ENCODE measurements at places on chromosomes 1 and 21.

DNA sequence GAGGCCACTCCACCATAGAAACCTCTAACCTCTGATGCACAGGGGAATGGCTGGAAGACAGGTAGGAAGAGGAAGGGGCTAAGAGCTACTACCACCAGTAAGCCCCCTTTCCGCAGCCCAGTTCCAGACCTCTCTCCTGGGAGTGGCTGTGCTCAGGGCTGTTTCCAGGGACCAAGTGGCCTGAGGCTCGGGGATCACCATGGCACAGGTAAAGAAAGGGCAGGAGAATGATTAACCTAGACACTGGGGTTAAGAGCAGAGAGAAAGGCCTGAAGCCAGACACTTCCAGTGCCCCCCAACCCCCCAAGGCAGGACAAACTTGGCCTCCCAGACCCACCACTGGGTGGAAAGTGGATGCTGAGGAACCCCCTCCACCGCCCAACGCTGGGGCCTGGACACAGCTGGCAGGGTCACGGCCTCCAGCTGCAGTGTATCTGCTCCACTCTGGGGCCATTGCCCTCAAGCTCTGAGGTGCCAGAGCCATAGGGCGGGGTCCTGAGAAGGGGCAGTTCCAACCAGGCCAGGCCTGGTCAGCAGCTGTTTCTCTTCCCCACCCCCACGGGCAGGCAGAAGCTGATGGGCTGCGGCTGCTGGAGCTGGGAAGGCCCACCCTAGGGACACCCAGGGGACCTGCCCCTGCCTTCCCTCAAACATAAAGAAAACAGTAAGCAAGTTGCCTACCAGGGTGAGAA lies 2.6 kb downstream of the TAGLN2 start:
- no peak for DNase-seq

DNA sequence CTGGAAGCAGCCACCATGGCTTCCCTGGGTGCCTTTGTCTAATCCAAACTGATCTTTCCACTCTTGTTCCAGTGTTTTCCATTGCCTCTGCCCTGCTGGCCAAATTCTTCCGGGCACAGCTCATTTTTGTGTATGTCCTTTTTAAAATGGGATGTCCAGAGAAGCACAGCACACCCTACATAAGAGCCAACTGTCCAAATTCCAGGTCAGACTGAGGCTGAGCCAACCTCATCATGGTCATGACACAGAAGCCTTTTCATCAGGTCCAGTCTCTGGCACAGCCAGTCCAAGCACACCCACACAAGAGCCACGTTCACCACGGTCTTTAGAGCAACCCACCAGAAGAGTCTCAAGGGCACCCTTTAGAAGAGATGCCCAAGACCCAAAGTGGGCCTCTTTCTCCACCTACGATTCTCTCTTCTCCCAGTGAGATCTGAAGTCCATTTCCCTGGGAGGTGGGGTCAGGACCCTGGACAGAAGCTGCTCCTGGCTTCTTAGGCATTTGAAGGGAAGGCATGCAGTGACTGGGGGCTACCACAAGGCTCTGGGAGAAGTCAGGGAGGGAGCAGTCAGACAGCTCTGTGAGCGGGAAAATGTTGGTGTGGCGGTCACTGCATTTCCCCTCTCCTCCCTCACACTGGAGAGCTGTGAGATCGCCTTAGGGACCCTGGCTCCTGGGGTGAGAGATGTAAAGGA lies 53.2 kb downstream of the SYT2 start:
- DNase-seq = no peak

DNA sequence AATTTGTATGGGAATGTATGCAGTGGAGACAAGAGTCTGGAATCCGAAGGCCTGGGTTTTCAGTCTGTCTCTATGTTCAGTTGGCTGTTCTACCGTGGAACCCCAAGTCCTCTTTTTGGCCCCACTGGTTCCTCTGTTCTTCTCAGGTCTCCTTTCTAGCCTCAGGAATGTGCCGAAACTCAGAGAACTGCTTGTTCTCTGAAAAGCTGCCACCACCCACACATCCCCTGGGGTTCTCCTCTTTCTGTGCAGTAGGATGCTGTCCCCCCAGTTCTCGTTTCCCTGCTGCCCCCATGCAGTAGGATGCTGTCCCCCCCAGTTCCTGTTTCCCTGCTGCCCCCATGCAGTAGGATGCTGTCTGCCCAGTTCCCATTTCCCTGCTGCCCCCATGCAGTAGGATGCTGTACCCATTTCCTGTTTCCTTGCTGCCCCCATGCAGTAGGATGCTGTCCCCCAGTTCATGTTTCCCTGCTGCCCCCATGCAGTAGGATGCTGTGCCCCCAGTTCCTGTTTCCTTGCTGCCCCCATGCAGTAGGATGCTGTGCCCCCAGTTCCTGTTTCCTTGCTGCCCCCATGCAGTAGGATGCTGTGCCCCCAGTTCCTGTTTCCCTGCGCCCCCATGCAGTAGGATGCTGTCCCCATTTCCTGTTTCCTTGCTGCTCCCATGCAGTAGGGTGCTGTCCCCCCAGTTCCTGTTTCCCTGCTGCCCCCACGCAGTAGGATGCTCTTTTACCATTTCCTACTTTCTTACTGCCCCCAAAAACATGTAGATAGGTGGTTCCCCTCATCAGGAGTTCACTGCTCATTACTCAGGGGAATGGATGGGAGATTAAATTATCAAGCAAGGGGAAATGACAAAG lies 35.3 kb downstream of the OPTC start:
- DNase-seq = no peak

DNA sequence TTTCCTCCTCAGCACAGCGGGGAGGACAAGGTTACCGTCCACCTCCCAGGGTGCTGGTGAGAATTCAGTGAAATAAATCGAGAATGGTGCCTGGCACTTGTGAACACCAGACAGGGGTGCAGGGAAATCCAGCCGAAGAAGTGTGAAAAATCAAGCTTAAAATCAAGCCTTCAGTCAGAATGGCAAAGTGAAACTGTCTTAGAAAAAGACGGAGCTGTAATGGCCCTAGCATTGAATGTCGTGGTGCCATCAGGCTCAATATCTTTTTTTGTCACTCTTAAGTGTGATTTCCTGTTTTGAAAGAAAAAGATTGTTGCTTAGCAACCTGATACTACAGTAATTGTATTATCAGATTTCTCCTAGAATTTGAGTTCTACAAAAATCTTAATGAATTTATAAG lies 22.1 kb downstream of the EDARADD start:
- no peak for DNase-seq

GRCh38 chr1:115190540-115191170 lies 101.4 kb upstream of the TSPAN2 start:
- DNase-seq = no peak

DNA sequence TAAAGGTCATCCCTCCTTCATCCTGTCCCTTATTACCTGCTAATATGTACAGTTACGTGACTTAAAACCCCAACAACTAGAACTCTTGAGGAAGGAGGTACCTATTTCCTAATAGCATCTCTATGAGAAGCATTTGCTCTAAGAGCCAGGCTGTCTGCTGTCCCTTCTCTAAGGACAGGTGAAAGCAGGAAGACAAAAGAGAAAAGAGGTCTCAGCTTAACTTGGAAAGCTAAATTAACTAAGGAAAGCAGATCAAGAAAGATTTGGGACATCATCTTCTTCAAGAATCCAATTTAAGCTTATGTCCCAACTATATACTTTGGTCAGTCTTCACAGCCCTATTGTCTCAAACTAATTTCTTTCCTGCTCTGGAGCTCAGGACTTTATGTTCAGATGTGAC lies 2.9 kb downstream of the EGLN1 start:
- DNase-seq = no peak

DNA sequence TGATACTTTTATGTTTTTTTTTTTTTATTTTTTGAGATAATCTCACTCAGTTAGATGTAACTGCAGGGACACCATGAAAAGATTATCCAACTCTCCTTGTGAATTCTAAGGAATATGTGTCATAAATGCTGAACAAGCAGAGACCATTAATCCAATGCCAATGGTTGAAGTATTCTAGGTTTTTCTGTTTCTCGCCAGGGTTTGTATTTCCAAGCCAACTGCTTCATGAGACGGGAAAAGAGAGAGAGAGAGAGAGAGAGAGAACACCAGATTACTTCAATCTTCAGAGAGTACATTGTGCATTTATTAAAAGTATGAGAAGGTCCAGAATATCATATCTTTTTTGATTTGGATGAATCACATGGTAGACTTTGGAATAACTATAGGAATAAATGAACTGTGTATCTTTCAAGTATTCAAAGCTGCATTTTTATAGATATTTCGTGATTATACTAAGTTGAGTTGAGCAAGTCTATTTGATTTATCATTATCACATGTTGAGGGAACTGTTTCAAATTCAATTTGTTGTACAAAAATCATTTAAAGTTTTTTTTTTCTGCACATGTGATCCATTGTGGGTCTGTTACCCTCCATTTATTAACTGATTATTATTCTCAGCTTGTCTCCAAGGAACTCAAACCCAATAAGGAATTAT lies 108.4 kb downstream of the PLA2G4A start:
- no peak for DNase-seq

GRCh38 chr21:25772686-25773085 lies 37.9 kb downstream of the GABPA start:
- no peak for DNase-seq

GRCh38 chr1:228175316-228176023 lies 9.9 kb downstream of the IBA57 start:
- DNase-seq = no peak

DNA sequence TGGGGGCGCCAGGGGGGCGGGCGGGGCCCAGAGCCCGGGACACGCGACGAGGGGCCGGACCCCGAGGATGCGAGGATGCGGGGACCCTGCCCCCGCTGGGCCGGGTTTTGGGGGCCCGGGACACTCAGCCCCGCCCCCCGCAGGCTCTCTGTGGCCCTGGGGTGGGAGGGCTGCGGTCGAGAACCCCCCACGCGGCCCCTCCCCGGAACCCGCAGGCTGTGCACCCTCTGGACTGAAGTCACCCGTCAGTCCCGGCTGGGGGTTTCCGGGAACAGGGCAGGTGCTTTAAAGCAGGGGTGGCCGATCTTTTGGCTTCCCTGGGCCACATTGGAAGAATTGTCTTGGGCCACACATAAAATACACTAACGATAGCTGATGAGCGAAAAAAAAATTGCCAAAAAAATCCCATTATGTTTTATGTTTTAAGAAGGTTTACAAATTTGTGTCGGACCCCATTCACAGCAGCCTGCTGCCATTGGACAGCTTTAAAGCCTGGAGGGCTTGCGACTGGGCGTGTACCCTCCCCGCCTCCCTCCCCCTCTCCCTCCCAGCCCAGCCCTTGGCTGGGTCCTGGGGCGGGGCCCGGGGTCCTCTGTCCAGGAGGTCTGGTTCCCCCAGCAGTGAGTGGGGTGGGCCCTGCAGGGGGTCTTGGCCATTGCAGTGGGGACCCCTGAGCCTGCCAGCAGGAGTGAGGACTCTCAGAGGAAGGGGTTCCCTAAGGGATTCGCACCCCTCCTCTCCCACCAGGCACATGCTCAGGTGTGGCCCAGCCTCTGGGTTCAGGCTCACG lies 21.6 kb upstream of the C1orf159 start:
- peak; percentile 55 for DNase-seq

DNA sequence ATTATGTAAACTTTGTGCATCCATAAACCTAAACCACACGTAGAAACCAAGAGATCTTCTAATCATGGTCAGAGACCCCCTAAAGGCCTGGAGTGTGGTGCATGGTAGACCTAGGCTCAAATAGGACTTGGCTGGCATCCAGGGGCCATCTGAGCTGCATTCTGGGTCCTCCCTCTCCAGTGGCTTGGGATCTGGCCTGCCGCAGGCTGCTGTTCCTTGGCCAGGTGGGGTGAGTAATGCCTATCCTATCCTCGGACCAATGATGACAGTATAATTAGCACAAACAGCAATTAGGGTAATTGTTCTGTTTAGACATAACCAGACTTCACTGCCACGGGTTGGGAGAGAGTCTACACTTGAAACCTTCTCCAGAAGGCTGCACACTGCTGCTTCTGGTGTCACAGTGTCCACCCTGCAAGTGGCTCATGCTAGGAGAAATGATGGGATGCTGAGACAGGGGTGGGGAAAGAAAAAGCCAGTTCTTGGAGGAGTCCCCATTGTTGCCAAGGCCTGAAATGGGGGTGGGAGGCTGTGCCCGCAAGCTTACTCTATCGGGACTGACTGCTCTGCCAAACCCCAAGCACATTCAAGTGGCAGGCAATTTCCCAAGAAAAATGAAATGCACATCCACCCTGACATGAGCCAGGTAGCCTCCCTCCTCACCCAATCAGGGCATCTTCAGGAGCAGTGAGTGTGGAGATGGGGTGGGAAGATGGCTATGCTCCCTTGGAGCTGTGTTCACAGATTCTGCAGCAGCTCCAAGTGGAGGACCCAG lies 12.5 kb upstream of the PKP1 start:
- DNase-seq = no peak

DNA sequence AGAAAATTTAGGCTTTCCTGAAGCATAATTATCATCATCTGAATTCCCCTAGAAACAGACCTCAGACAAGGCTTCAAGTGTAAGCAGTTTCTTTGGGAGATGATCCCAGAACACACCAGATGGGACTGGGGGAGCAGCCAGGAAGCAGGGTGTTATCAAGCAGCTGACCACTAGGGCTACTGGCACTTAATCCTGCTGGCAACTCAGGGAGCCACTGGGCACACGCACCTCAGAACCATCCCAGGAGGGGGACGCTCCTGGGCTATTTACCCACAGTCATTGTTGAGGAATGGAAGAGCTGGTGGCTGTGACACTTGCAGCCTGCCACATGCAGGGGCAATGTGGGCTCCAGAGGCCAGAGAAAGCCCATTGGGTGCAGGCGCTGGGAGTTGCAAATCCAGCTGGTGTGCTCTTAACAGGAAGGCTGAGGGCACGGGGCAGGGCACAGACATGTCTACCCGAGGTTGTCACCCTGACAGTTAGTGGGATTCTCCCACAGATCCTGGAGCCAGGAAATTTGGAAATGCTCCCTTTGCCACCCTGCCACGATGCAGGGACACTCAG lies 15.1 kb upstream of the IL22RA1 start:
- DNase-seq = no peak

DNA sequence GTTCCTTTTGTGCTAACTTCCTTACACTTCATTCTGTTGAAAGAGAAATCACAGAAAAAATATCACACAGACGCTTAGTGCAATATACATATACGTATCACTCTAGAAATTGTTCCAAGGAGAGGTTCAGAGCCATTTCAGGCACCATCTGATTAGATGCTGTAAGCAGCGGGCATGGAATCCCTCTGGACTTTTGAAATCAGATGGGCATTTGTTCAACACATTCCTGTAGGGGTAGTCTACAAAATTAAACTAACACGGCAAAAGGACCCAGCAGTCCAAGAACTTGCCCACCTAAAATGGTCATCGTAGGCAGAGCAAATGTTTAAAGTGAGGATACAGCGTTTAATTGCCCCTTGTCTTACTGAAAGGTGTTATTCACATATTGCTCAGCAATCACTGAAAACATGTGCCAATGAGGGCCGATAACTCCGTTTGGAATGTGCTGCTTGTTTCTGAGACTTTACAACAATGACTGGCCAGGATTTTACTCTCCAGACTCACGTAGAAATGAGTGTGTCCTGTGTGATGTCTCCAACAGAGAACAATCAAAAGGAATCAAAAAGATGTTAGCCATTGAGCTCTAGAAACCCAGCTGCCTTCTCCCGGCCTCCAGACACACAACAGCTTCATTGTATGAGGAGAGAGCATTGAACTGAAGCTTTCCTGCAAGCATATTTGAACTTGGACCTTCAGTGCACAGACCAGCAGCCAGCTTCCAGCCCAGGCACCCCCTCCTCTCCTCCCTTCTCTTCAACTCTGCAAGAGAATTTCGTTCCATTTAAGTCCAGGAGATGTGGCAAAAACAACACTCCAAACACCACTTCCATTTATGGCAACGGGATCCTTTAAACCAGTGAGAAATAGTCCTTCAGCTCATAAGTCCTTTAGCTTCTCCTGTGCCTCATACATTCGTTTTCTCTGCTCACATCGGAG lies 32.1 kb upstream of the ADORA3 start:
- no peak for DNase-seq
